ENCODE measurements at places on chromosomes 5 and 9.

DNA sequence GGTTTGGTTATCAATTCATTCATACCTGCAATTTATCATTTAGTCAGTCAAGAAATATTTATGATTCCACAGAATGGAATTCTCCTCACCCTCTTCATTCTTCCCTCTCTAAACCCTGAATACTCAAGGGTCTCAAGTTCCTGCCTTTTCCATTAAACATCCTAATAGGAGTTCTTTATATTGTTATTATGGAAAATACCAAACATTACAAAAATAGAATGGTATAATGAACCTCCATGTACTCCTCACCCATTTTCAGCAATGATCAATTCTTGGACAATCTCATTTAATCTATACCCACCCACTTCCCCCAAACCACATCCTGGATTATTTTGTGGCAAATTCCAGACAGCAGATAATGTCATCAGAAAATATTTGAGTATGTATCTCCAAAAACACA, 74.5 kb downstream of the ADAMTS12 start:
- DNase-seq, result no peak

DNA sequence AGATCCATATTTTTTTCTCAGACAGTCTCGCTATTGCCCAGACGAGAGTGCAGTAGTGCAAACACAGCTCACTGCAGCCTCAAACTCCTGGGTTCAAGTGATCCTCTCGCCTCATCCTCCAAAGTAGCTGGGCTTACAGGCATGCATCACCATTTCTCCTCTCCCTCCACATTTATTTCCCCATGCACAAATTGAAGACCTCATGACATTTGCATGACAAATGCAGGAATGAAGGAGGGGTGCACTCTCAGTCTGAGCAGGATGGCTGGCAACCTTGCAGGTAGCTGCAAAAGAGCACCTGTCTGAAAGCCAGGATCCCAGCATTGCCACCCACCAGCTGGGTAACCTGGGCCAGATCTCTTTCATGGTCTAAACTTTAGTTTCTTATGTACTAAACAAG, 111.2 kb downstream of the SH3TC2 start:
- no peak for DNase-seq

DNA sequence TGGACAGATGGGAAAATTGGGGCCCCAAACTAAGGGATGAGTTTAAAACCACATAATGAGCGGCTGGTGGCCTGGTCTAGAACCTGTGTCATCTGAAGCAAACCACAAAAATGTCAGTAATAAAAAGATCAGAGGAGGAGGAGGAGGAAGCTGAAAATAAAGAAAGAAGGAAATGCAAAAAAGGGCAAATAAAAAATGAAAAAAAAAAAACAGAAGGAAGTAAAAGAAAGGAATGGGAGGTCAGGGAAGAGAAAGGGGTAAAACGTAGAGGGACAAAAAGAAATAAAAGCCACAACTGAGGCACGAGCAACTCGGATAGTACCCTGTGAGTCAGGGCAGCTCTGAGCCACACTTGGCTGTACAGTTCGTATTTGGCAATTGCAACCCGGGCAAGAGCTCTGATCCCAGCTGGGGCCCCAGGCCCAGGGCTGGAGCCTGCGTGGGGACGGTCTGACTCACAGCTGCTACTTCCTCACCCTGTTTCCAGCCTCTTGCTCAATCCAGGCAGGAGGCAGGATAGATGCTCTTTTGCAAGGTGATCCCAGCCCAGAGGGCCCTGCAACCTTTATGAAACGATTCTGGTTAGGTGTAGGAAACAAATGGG, 137.9 kb upstream of the TRIM32 start:
- DNase-seq, result no peak

- DNase-seq, result no peak
These were observed 47.9 kb upstream of the SMAD5 start for GRCh38 chr5:136084698-136085097.

DNA sequence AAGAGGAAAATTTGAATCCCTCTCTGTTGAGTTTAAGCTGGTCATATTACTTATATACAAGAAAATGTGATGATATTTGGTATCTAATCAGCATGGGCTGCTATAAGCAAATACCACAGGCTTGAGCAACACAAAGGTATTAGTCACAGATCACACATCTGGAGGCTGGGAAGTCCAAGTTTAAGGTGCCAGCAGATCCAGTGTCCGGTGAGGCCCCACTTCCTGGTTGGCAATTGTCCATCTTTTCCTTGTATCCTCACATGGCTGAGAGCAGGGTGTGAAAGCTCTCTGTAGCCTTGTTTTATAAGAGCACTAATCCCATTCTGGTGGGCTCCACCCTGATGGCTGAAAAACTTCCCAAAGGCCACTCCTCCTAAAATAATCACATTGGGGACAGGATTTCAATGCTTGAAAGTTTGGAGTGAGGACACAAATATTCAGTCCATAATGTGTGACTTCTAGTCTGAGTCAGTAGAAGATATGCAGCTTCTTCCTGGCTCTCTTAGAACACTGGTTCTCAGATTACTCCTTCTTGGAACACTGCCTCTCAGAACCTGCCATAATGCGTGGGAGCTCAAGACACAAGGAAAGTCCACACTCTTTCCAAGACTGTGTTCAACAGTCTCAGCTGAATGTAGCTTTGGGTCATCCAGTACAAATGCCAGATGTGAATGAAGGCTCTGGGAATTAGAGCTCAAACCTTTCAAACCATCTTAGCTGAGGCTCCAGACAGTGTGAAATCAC, 124.1 kb downstream of the PRDM9 start:
- no peak for DNase-seq

DNA sequence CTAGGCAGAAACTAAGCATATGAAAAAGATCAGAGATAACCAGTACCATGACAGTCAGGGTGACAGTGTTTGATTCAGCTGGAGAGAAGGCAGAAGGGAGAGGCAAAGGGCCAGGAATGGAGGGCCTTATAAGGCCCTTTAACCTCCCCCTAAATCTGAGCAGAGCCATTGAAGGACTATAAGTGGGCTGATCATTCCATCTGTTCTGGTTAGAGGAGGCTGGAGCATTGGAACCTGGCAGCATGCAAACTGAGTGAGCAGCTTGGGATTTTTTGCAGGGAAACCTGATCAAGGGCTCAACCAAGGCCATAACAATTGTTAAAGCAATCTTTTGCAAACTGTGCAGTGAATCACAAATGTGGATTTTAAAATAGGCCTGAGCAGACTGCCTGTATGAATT, 174.5 kb upstream of the DAP start:
- no peak for DNase-seq

- DNase-seq, result no peak
These were observed 35.9 kb upstream of the SARDH start for GRCh38 chr9:133773889-133774655.

- no peak for DNase-seq
These were observed 2.3 kb downstream of the RALGPS1 start for GRCh38 chr9:126916909-126917308.

GRCh38 chr5:95565280-95565920, 10.5 kb downstream of the ARSK start:
- DNase-seq, result no peak

- no peak for DNase-seq
These were observed 98.5 kb upstream of the RUFY1 start for GRCh38 chr5:179451828-179452196.

DNA sequence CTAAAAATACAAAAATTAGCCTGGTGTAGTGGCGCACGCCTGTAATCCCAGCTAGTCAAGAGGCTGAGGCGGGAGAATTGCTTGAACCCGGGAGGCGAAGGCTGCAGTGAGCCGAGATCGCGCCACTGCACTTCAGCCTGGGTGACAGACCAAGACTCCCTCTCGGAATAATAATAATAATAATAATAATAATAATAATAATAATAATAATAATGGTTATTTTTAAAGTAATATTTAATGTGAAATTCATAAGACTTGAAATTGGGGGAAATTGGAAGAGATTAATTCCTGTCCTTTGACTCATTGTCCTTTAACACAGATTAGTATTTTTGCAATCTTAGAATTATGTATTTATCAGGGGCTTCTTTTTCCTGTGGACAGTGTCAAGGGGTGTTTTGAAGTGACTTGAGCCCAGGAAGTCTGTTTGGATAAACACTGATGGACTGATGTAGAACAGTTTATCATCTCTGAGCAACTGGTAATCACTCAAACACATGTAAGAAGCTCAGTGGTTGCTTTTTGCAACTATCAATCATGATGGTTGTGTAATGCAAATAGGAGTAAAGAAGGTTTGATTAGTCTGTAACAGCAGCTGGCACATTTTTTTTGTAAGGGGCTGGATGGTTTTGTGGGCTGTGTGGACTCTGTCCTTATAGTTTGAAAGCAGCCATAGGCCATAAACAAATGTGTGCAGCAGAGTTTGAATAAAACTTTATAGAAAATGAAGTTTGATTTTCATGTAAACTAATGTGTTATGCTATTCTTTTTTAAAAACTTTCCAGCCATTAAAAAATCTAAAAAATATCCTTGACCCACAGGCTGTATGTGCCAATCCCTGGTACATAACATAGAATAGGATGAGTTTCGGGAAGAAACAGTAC, 93.5 kb downstream of the F2RL2 start:
- DNase-seq, result no peak

GRCh38 chr5:38719916-38720315, 125.9 kb upstream of the OSMR start:
- no peak for DNase-seq

GRCh38 chr5:165919196-165919595, 2372.2 kb upstream of the WWC1 start:
- no peak for DNase-seq

DNA sequence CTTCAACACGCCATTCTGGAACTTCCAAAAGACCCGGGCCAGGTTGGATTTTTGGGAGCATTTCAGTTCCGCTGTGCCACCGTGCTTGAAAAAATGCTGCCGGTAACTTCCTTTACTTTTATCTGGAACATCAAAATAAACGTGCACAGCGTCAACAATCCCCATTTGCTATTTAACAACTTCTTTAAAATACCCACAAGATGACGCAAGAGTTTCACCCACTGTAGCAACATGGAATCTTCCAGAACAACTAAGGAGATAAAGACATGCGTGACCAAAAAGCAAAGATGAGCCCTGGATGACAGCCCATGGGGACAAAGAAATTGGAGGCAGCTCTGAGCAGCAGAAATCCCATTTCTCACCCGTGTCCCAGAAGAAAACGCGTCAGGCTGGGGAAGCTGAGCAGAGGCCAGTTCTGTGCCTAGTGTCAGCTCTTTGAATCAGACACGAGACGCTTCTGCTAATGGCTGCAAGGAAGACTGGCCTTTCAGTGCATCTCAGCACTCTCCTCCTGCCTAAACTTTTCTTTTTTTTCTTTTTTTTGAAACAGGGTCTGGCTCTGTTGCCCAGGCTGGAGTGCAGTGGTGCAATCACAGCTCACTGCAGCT, 61.3 kb downstream of the SECISBP2 start:
- DNase-seq, result no peak

- DNase-seq, result no peak
These were observed 95.3 kb upstream of the SLC12A2 start for GRCh38 chr5:127988146-127988760.

DNA sequence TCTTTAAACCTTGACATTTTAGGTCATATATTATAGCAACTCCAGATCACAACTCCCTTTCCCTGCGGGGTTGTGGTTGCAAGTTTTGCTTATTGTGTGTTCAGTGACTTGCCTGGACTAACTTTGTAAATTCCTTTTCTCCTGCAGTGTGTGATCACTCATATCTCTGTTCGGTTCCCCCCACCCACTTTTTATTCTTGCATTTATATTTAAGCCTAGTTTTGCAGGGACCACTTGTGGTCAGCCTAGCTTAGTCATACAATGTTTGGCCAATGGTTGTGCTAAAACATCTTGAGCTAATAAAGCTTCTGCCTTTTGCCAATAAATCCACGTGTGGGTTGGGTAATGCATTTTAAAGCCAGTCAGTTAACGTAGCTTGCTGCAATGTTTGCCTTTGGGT, 146.5 kb upstream of the IRX4 start:
- DNase-seq, result no peak

- no peak for DNase-seq
These were observed 5.8 kb upstream of the ENTPD8 start for GRCh38 chr9:137446851-137447471.

GRCh38 chr5:5612096-5612495, 189.6 kb downstream of the ICE1 start:
- no peak for DNase-seq

GRCh38 chr5:177232358-177232757, 71.2 kb downstream of the RAB24 start:
- DNase-seq, result no peak

DNA sequence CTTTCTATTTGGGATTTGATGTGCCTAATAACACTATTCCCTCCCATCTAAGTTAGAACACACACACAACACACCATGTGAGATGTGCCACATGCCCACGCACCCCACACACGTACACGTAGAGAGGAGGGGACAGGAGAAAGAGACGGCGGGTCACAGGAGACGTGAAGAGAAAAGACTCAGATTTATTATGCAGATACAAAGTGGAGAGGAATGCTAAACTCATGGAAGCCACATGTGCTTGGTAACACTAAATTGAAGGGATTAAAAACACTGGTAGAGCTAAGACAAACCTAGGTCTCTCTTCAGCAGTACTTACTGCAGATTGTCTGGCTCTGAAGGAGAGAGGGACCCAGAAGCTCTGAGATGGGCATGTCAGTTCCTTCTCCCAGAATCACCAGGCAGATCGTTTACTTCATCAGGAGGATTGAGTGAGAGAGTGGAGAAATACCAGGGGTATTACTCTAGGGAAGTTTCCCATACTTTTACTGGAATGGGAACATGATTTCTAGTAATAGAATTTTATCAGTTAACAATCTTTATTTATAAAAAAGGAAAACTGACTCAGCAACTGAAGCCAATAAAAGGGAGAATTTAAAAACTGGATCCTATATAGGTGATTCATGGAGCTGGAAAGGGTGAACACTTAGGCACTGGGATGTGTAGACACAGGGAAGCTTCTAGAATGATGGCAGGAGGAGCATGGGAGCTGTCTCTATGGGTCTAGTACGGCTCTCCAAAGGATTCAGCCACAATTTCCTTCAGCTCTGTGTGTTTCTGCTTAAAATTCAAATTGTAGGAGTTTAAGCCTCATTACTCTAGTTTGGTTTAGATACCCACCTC, 139.4 kb downstream of the MACIR start:
- DNase-seq, result no peak

DNA sequence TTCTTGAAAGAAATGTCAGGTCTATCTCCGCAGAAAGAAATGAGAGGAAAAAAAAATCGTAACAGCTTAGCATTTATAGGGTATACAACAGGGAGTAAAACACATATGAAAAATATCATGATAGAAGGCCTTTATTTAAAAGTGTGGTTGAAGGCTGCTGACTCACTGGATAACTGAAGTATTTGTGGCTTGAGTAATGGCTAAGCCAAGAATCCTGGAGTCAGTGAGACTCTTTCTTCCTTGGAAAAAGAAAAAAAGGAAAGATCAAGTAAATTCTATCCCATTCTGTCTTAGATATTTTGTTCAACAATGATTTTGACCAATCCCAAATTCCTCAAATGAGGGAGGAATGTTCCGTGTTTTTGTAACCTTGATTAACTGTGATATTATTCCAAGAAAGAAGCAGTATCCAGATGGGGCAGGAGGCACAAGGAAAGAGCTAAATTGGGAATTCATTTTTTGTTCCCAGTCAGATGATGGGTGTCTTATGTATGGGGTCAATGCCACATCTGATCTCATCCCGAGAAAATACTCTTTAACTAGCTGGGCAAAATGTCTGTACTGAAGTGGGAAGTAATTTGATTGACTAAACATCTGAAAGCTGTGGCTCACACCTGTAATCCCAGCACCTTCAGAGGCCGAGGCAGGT, 64.3 kb upstream of the MYO10 start:
- no peak for DNase-seq
